CD4-positive, alpha-beta T cell treated with Interferon gamma for 1 hour (primary cell): ENCODE measurements at places on chromosomes 2 and 18.

- peak; percentile 4 for DNase-seq
These were observed at the start of gene FSIP2 for GRCh38 chr2:185738679-185739472. FSIP2 (plus strand) TSS chr2:185738804; CDS start chr2:185738895, 91 bp downstream.

DNA sequence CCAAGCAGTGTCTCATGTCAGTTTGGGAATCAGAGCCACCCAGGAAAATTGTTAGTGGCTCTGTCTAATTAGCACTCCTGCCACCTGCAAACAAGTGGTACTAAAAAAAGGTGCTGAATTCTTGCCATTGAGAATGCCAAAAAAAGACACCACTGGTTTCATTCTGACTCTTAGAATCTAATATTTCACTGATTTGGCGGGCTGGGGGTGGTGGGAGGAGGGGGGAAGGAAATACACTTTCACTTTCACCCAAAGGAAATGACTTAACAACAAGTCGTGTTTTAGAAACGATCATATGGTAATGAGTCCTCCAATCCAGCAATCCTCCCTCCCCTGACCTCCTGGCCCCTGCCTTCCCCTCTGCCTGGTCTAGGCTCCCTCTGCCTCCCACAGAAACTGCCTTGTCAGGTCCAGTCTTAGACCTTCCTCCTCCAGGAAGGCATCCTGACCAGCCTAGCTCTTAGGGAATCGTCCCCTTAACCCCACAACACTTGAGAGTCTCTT is 4.4 kb upstream of the KLHL29 start:
- DNase-seq = no peak

DNA sequence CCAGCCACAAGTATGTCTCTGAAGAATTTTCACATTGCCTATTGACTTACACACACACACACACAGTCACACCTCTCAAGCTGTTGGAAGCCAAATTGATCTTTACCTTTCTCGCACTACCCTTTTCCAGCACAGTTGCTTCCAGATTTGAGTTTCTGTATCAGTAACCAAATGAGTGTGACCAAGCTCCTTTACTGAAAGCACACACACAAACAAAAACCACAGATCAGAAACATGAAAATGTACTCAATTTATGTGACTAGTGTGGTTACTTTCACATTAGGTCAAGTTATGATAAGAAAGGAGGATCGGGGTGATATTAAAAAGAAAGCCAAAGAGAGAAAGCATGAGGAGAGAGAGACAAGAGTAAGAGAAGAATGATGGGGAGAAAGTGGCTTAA is 993.9 kb upstream of the POU3F3 start:
- no peak for DNase-seq

- DNase-seq = no peak
These were observed 55.7 kb downstream of the ANKMY1 start for GRCh38 chr2:240502059-240502429.

DNA sequence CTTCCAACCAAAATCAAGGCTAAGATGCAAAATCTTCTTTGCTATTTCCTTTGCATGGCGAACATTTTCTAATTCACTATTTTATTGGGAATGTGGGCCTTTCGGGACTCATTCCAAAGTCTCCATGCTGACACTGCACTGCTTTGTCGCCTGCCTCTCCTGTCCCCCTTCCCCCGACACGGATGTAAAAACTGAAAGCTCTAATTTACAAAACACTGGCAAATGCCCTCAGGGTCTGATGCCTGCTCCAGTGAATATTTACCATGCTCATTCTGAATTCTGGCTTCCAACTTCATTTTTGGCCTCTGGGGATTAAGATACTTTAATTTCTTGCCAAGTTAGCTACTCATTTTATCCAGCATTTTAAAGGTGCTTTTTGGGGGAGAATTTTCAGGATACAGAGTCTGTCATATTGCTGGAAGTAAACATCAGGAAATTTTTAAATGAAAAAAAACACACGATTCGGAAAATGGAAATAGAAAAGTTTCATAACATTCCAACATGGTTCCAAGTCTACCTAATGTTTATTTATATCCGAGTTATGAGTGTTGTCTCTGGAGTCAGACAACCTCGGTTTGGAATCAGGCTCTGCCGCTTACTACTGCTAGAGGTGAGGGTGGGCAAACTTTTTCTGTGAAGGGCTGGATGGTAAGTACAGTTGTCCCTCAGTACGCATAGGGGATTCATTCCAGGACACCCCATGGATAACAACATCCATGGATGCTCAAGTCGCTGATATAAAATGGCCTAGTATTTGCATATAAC is 14.6 kb upstream of the LTBP1 start:
- DNase-seq = no peak

DNA sequence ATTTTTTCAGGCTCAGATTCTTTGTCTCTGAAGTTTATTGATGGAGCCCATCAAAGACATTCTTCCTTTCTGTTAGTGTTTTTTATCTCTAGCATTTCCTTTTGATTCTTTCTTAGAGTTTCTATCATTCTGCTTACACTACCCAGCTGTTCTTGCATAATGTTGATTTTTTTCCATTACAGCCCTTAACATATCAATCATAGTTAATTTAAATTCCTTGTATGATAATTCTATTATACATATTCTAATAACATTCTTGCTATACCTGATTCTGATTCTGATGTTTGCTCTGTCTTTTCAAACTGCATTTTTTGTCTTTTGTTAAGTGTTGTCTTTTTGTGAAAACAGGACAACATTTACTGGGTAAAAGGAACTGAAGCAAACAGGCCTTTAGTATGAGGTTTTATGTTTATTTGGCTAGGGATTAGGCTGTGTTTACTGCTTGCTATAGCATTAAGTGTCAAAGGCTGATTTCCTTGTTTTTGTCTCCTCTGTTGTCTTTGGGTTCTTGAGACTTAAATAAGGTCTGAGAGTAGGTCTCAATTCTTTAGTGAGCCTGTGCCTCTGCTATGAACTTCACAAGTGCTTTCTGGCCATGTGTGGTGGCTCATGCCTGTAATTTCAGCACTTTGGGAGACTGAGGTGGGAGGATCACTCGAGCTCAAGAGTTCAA is 8.0 kb upstream of the STAM2 start:
- no peak for DNase-seq

DNA sequence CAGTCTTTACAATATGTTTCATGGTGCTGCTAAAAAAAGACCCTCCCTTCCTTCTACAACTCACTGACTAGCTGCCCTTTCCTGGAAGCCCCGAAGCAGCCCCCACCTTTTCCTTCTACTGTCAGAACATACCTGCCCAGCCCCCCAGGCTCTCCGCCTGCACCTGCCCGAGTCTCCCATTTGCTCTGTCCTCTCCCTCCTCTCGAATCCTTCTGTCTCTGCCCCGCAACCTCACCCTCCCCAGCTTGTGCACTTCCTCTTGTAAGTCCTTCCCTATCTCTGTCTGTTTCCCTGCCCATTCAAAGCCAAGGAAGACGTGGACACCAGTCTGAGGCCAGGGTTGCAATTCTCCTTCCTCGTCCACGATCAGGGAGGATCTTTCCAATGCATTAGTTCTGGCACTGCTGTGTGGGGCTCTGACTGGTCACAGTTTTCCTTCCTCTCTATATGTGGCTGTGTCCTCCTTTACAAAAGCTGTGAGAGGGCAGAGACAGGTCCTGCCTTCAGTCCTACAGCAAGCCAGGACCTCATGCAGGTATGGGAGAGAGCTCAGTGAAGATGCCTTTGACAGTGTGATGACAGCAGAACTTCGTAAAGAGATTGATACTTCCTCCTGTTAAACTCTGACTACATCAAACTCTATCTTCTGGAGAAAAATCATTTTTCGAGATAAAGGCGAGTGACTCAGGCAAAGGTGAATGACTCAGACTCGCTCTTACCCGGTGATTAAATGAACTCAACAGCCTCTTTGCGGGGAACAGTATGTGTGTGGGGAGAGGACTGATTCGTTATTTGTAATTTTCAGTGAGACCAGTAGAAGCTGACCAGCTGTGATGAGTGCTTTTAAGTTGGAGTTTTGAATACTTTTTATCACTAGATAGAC is 14.2 kb downstream of the TNFRSF11A start:
- DNase-seq = no peak

GRCh38 chr2:239978411-239978810 is 46.7 kb downstream of the NDUFA10 start:
- DNase-seq = peak; percentile 64

DNA sequence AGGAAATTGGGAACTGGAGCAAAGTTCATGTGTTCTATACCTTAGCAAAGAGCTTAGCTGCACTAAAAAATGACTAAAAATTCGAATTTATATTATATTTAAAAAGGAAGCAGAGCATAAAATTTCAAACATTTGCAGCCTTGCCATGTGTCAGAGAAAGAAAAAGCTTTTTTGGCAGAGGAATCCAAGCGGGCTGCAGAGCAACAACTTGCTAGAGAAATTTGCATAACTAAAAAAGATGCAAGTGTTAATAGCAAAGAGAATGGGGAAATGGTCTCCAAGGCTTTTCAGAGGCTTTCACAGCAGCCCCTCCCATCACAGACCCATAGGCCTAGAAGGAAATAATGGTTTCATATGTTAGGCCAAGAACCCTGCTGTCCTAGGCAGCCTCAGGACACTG is 1315.9 kb downstream of the DSC3 start:
- DNase-seq = no peak

DNA sequence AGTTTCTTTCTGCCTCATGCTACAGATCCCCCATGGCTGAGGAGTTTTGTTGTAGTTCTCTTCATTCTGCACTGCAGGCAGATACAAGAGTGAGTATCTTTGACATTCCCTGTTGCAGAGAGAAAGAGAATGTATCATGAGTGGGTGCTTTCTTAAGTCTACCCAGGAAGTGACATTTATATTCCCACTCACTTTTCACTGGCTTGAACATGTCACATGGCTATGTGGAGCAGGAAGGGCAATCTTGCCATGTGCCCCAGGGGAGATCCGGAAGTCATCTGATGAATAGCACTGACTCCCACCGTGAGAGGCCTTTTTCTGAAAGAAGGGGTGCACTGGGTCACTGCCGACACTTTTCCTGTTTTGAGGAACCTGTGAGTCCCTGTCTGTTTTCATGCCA is 66.4 kb upstream of the BOD1L2 start:
- no peak for DNase-seq

- DNase-seq = no peak
These were observed 680.8 kb downstream of the NYAP2 start for GRCh38 chr2:226080334-226080733.

- DNase-seq = no peak
These were observed 261.6 kb downstream of the ASXL3 start for GRCh38 chr18:33839452-33840211.

DNA sequence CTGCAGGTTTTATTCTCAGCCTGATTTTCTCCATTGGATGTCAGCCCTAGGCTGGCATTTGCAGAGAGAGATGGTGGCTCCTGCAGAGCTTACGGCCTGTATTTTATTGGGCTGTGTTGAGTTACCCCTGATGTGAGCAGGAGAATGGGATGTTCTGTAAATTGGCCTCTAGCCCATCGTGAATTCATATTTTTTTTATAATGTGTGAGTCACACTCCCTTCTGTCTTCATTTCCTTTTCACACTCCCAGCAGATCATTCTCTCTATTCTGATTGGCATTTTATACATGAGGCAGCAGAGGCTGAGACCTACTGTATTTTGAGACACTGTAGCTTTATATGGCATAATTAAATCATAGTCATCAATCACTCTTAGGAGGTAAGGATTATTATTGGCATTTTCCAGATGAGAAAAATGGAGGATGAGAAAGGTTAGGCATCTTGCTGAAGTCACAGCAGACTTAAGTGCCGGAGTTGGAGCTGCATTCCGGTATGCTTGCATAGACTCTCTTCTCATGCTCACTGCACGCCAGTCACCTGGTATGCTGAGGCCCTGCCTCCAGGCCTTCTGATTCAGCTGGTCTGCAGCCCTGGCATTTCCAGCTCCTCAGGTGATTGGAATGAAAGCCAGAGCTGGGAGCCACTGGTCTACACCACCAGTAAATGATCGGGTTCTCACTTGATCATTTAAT is 142.4 kb downstream of the NEDD4L start:
- DNase-seq = no peak
